ENCODE measurements at places on chromosomes 5 and 9.

DNA sequence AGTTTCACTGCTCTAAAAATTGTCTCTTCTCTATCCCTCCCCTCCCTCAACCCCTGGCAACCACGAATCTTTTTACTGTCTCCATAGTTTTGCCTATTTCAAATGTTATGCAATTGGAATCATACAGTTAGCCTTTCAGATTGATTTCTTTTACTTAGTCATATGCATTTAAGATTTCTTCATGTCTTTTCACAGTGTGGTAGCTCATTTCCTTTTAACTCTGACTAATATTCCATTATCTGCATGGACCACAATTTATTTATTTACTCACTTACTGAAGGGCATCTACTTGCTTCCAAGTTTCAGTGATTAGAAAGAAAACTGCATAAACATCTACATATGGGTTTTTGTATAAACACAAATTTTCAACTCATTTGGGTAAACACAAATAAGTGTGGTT is 372.3 kb downstream of the CDH18 start:
- DNase-seq, result no peak

GRCh38 chr5:73387601-73388305 is 60.8 kb downstream of the FOXD1 start:
- no peak for DNase-seq

GRCh38 chr5:100818340-100818739 is 84.7 kb downstream of the ST8SIA4 start:
- no peak for DNase-seq

GRCh38 chr5:88952344-88952743 is 69.4 kb upstream of the MEF2C start:
- no peak for DNase-seq

DNA sequence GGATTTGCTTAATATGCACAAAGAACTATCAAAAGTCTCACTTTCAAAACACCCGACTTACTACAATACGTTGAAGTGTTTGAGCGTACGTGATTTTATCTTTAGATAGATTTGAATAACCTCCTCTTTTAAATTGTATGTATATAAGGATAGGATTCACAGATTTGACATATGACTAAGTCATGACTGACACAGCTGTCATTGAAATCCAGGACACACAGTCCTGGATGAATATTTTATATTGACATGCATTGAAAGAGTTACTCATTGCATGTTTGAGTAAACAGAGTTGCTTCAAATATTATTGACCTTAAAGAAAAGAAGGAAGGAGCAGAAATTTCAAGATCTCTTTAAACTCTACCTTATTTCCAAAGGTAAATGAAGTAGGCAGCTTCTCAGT is 3.3 kb downstream of the MUSK start:
- no peak for DNase-seq

- DNase-seq, result no peak
These were observed 11.5 kb upstream of the MYOT start for GRCh38 chr5:137856201-137856600.

DNA sequence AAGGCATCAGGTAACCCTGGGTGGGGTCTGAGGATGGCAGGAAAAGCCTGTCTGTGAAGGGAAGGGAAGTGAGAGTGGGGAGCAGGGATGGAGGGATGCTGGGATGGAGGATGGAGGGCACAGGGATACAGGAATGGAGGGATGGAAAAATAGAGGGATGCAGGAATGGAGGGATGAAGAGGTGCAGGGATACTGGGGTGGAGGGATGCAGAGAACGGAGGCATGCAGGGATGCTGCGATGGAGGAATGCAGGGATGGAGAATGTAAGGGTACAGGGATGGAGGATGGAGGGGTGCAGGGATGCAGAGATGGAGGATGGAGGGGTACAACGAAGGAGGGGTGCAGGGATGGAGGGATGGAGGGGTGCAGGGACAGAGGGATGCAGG is 9.1 kb downstream of the PTGES2 start:
- DNase-seq, result no peak

DNA sequence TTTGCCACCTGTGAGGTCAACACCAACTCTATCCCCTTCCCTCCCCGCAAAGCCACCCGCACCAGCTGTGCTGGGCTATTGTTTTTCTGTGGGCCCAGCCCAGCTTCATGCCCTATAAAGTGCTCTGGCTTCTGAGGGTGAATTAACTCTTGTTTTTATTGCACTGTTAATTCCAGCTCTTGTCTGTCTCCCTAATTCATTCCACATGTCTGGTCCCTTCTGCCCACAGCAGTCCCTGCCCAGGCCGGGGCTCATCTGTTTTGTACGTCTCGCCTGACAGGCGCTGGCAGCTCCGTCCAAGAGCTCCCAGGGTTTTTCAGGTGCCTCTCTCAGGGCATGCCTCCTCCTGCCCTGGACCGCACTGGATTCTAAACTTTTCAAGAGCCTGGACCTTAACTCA is 118.9 kb downstream of the PDZD2 start:
- no peak for DNase-seq

DNA sequence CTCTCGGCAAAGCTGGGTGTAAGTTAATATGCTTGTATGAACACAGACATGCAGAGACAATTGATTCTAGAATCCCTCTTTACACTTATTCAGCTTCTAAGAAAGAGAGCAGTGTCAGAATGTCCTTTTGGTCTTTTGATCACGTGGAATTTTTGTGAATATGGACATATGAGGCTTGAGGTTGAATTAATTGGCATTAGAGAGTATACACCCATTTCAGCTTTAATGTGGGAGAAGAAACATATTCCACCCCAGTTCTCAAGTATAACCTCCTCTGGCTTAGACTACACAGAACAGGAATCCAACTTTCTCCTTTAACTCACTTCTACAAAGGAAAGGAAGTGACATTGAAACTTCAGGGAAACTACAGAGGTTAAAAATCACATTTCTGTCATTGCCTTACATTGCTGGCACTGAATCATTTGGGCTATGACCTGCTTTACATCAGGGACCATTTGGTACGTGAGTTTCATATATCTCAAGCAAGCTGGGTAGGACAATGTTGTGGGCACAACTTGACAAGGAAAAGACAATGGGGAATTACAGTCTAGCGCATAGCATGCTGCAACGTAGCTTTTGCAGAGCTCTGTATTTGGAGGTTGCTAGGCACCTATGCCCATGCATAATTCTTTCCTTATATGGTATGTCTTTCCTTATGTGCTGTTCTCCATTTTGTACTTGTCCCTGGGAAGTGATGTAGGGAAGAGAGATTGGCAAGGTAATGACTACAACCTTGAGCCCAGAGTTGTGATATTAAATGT is 19.5 kb downstream of the DAB2 start:
- no peak for DNase-seq

GRCh38 chr5:1503241-1504068 is 20.3 kb downstream of the LPCAT1 start:
- no peak for DNase-seq

GRCh38 chr5:69284203-69284602 is 48.4 kb downstream of the CCDC125 start:
- no peak for DNase-seq

DNA sequence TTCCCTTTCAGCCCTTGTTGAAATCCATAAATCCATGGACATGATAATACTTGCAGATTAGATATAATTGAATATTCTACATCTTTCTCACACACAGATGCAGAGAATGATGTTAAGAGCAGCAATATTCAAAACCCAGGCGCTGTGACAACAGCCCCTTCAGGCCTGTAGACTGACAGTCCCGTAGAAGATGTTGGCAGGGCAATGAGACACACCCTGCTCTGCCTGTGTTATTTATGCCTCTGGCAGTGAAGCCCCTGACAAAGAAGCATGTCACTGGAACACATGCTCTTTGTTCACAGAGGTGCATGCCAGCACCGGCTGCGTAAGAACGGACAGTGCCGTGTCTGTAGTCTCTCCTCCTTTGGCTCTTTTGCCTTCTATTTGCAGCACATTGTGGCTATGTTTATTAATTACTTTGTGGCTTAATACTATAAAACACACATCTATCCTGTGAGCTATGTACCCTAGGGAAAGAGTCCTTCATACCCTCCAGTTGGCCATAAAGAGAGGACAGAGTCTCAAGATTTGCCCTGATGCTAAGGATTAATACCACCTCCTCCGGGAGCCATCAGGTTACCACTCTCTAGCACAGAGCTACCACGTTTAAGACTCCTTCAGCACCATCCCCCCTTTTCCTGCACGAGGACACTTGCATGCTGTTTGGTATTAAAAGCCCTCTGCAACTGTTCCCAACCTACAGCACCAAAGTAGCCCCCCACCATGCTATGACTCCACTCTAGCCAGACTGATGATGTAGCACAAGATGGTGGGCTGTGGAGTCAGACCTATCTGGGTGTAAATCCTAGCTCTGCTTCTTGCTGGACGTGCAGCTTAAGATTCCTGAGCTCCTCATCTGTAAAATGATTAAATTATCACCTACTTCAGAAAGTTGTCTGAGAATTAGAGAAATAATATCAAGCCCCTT is 2.0 kb upstream of the ANP32B start:
- DNase-seq, result no peak

DNA sequence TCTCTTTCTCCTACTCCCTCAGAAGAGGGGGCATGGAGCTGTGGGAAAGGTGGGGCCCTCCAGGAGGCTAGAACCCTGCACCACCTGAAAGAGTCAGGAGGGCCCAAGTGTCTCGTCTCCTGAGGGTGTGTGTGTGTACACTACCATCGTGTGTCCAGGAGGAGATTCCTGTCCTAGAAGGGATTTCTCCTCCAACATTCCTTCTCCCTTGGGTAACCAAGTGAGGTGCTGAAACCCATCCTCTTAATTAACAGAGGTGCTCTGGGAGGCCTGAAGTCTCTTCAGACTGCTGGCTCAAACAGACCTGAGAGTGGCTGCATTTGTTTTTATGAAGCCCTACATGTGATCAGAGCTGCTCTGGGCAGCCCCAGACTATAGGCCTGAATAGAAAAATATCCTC is 61.1 kb upstream of the FAM169A start:
- DNase-seq, result no peak

DNA sequence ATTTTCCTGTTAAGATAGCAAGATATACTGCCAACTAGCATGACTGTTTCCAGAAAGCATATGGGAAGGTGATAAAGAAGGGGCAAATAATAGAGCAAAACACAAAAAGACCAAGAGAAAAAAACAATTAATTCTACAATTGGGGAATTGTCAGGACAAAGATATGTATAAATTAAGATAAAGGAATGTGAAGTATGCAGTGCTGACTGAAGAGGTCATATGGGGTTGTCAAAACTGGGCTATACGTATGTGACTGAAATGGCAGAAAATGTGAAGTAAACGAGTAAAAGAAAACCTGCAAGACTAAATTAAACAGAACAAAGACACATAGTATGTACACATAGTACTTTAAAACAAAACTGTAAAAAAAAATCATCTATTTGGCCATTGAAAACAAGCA is 222.3 kb downstream of the ARL15 start:
- DNase-seq, result no peak

- no peak for DNase-seq
These were observed 19.7 kb upstream of the GDA start for GRCh38 chr9:72129271-72130156.

DNA sequence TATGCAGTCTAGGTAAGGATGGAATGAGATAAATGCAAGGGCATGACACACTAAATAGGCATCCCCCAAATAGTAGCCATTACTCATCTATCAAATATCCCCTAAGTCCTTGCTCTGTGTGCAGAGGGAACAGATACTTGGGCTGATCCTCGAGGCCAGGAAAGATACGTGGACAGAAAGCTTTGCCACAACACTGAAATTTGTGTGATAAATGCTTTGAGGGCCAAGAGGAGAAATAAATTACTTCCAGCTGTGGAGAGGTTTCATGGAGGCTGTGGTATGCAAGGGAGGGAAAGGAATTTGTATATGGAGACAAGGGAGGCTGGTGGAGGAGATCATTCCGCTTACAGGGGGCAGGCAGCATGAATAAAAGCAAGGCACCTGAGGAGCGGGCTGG is 18.5 kb downstream of the ATOX1 start:
- no peak for DNase-seq

GRCh38 chr5:83645936-83646335 is 74.7 kb downstream of the HAPLN1 start:
- DNase-seq, result no peak

DNA sequence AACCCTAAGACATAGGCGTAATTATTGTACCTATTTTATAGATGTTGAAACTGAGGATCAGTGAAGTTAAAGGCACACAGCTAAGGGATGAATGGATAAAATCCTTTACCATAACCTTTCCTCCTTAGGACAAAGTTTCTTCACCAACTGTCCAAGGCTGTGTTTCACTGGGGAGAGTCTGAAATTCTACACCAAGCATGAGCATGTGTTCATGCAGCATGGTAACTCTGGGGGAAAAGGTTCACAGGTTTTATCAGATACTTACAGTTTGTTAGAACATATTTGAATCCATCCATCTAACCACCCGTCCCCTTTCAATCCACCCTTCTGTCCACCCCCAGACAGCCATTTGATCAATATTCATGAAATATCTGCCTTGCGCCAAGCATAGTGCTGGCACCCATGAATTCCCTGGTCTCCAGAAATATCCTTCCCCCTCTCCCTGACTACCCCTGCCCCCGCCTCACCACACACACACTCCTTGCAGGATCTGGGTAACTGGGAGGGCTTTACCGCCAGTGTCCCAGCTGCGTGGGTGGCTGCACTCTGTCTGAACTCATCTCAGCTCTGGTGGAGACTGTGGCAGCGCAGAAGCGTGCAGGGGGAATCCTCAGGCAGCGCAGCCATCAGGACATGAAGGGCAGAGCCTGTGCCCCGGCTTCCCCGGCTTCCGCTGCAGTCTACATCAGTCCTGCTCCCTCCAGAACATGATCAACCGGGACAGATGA is 6.3 kb upstream of the KCNIP1 start:
- no peak for DNase-seq

DNA sequence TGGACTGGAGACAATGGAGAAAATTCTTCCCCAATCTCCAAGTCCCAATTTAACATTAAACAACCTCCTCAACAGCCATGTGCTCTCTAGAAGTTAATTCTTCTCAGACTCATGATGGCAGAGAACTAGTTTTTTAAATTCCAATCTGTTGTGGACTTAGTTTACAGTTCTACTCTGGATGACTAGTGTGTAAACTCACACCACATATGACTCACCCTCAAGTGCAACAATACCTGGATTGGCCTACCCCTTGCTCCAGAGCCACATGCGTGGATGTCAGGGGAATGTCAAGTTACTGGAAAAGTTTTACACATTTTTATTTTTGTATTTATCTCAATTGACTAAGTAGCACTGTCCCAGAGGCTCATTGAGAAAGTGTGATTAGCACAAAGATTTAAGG is 136.0 kb upstream of the EFNA5 start:
- DNase-seq, result no peak

- no peak for DNase-seq
These were observed 255.6 kb downstream of the NFIB start for GRCh38 chr9:14058325-14058688.

DNA sequence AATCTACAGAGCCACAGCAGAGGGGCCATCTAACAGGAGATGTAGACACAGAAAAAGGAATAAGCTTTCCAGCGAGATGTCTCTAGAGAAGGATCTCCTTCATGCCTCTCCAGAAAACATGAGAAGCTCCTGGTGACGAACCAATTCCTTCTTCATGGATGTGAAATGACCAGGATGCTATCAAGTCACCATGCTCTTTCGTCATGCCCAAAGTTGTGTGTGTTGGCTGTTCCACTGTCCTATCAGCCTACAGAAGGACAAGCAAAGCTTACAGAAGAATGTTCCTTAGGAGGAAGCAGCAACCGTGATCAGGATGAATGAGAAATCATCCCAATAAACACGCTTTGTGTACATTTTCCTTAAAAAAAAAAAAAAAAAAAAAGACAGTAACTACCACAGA is 54.4 kb downstream of the ALDH7A1 start:
- no peak for DNase-seq
